ENCODE measurements at places on chromosomes 5 and 9. TPM values are rescaled to one million over a fixed set of nuclear protein-coding genes. Genes with fewer than 3 reads are reported as not detected.

Gene FAM151B
- 0.35 TPM for total RNA-seq

- DNase-seq: no peak
Observed at GRCh38 chr5:157862183-157862851, 3.4 kb upstream of the CLINT1 start.

DNA sequence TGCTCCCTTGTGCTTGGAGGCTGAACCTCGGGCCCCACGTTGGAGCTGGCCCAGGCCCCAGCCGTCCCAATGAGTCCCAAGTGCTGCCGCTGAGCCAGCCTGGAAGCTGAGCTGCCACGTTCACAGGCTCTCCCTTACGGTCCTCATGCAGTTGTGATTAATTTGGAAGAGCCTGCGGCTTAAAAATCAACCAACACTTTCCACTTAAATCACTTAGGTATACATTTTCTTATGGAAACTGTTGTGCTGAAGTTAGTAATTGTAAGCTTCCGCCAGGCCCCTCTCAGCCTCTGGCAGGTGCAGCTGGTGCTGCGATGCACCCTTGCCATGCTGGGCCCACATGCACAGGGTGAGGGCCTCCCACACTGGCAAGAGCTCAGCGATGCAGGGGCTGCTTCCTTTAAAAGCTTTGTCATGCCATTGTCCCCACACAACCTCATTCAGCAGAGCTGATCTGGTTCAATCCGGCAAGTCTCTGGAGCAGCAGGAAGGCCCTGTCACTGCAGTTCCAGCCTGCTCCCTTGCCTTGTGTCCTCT lies 61.0 kb downstream of the IPPK start:
- no peak for DNase-seq

DNA sequence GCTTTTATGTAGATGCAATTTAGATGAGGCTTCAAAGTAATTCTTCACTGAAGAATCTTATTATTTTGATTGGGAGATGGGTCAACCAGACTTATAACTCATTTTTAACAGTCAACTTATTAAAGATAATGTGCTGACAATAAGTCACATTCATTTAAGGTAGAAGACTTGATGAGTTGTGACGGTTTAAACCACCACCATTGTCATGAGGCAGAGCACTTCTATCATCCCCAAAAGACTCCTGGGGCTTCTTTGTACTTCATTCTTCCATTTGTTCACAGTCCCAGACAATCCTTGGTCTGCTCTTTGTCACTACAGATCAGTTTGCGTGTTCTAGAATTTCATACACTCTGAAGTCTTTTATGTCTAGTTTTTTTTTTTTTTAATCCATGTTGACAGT lies 346.1 kb downstream of the RASEF start:
- DNase-seq: no peak

Gene FOCAD
- total RNA-seq: 27.2 TPM

GRCh38 chr5:4665911-4666310 lies 474.2 kb upstream of the ADAMTS16 start:
- DNase-seq: no peak

DNA sequence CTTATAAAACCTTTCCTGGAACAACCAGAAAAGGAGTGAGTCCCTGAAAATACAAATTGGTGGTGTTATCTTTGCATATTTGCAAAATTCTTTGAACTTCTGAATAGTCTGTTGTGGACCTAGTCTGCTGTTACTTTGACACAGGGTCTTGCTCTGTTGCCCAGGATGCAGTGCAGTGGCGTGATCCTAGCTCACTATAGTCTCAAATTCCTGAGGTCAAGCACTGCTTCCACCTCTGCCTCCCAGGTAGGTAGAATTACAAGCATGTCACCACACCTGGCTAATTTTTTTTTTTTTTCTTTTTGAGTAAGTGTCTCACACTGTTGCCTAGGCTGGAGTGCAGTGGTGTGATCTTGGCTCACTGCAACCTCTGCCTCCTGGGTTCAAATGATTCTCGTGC lies 43.7 kb upstream of the SPRY4 start:
- no peak for DNase-seq

- peak; percentile 68 for DNase-seq
Observed at GRCh38 chr9:136488247-136489214, 5.7 kb upstream of the SEC16A start.

DNA sequence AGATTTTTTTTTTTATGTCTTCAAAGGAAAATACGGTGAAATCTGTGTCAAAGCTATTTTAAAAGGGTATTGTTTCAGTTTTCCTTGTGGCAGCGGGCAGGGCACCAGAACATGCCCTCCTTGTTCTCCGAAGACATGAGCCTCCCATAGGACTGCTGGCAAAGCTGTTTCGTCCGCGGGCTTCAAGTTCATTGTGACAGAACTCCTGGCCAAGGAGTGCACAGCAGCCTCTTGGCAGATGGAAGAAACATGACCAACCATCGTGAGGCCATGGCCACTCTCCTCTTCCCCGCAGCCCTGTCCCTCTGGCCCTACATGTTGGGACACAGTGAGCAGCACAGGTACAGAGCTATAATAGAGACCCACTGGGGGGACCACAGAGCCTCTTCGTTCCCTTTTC lies 99.5 kb downstream of the AOPEP start:
- DNase-seq: no peak

GRCh38 chr9:38347946-38348345 lies 44.6 kb upstream of the ALDH1B1 start:
- no peak for DNase-seq

Gene UCK1
- total RNA-seq: 22.1 TPM
